NCI-H510A (cell line): ENCODE measurements at places on chromosomes 5 and 9.

GRCh38 chr5:2505217-2505616, 246.3 kb downstream of the IRX2 start:
- no peak for DNase-seq

GRCh38 chr9:116342941-116343340, 189.3 kb downstream of the PAPPA start:
- no peak for DNase-seq

DNA sequence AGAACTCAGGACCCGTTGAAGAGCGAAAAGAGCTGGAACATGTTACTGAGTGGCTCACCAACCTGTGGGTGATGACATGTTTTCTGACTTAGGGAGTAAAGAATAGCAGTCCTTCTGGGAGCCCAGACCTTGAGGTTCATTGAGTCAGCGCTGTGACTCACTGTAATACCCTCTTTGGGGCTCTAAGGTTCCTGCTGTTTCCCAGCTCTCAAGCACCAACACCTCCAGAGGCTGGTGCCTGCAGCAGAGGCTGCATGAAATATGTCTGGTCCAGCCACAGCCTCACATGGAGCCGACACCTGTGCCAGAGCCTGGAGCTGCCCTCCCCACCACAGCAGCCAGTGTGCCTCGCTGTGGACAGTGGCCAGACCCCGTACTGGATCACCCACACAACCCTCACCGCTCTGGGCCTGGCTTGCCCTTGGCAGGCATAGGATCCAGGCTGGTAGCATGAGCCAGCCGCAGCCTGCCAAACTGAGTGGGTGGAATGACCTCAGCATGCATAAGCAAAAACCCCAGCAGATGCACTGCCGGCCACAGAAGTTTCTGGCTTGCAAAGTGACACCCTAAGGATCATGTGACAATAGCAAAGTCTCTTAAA, 143.5 kb upstream of the MRPS30 start:
- DNase-seq: no peak

GRCh38 chr9:29435368-29435767, 1862.1 kb upstream of the C9orf72 start:
- no peak for DNase-seq

- DNase-seq: no peak
These were observed 11.2 kb downstream of the IRF1 start for GRCh38 chr5:132479111-132479951.

- no peak for DNase-seq
These were observed 163.6 kb upstream of the TARS1 start for GRCh38 chr5:33277061-33277650.

- DNase-seq: no peak
These were observed 10.0 kb upstream of the DOLPP1 start for GRCh38 chr9:129070696-129071525.

- no peak for DNase-seq
These were observed 11.3 kb upstream of the EXOC3 start for GRCh38 chr5:431711-432050.

DNA sequence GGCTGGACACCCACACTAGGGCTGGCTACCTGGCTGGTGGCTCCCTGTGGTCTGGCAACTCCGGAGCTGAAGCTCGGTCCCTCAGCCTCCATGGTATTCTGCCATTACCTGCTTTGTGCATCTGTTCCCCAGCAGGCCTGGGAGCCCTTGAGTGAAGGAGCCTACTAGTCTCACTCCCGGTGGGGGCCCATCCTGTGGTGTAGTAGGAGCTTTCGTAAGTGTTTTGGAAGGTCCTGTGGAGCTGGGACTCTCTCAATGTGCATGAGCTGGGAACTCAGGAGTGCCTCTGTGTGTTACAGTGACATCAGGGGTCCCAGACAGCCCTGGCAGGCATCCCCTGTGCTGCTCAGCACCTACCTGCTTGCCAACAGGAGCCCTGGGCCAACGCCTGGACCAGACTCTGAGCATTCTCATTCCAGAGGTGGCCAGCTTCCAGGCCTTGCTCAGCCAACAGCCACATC, 267.1 kb downstream of the GADD45G start:
- DNase-seq: no peak

- DNase-seq: no peak
These were observed 396.9 kb downstream of the PDE4D start for GRCh38 chr5:59496524-59497134.

DNA sequence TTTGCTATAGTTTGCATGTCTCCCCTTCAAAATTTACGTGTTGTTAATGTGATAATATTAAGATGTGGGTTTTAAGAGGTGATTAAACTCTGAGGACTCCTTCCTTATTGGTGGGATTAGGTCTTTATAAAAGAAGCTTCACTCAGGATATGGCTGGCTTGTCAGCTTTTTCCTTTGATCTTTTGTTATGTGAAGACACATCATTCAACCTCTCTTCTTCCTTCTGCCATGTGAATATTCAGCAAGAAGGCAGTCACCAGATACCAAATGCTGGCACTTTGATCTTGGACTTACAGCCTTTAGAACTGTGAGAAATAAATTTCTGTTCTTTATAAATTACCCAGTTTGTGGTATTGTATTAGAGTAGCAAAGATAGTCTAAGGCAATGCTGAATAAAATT, 855.9 kb upstream of the CDH10 start:
- DNase-seq: no peak

- DNase-seq: no peak
These were observed 65.5 kb upstream of the GLRX start for GRCh38 chr5:95887977-95888376.

GRCh38 chr5:111851631-111852548, 94.9 kb upstream of the NREP start:
- DNase-seq: no peak

DNA sequence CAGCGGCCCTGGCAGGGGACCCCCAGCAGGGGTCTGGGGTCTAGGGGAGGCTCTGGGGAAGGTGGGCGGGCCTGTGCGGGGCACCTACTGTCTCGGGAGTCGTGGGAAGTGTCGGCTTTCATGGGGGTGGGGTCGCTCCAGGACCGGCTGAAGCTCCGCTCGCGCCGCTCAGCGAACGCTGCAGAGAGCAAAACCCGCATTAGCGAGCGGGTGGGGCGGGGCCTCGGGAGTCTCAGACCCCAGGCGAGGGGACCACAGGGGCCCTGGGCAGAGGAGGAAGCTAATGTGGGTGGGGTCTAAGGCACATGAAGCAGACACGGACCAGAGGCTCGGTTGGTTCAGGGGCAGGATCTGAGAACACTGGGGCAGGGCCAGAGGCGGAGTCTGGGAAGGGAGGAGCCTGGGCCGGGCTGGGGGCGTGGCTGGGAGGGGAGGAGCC, 5.5 kb downstream of the NSMF start:
- no peak for DNase-seq

- no peak for DNase-seq
These were observed 3.8 kb upstream of the RASEF start for GRCh38 chr9:83066771-83067170.

DNA sequence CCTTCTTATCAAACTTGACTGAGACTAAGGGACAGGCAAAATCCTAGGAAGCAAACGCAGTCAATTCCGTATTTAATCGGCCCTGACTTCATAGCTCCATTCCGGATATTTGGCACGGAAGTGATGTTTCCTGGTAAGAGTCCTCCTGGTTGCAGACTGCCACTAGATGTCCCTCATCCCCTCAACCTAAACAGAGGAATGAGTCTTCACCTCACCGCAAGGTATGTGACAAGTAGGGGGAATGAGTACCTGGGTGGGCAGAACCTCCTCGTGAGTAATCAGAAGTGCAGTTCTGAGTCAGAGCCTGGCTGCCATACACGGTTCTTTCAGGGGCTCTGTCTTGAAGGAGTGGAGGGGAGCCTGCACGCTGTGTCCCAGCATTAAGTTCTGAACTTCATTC, 173.6 kb downstream of the MUSK start:
- no peak for DNase-seq

GRCh38 chr5:95221234-95221633, 63.7 kb downstream of the MCTP1 start:
- DNase-seq: no peak

- peak; percentile 98 for DNase-seq
These were observed 71.5 kb downstream of the GADD45G start for GRCh38 chr9:89676281-89676680.

GRCh38 chr5:116573702-116574366, 789 bp downstream of the SEMA6A start:
- DNase-seq: no peak

DNA sequence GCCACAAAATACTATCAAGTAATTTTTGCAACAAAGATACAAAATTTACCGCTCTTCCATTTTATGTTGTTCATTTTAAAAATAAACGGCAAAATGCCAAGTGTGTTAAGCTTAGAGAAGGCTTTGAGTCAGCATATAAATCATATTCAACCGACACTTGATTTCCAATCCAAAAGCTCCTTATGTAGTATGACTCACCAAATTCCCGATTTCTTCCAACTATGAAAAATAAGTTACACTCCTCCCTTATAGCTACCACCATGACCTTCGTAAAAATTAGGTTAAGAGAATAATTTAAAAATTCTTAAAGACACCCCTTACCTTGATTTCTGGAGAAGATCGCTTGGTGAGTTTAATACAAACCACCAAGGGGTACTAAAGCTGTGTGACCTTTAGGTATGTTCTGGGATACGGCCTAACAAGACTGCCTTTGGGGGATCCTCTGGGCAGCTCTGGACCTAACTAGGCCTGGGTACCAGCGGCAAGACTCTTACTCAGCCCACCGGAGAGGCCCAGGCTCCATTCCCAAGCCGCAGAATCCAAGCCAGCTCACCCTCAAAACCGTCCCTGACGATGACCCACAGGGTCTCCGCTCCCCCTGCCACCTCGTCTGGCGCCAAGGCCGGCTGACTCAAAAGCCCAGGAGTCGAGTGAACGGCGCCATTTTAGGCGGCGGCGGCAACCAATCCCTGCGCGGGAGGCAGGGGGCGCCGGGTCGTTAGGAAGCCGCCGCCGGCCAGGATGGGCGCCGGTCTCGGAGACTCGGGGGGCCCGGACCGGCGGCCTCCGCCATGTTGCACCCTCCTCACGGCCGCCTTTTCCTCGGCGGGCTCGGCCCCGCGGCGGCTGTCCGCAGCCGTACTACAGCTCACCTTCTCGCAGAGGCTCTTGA, 739 bp downstream of the PPP2CA start:
- peak; percentile 21 for DNase-seq

GRCh38 chr5:149434162-149435014, 55.3 kb upstream of the IL17B start:
- no peak for DNase-seq

DNA sequence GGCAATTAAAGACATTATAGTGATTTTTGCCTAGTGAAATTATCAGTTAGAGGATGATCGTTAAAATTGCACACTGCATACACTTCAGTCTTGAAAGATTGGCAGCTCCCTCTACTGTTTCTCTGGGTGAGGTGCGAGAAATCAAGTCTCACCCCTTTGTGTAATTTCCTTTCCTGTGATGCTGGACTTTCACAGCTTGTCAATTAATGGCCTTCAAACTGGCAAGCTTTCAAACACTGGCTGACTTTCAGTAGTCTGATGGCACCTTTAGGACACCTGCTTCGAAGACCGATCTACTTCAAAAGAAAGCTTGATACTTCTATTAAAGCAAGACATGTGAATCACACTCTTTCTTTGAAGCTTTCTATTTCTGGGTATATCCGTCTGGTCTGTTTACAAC, 706.7 kb upstream of the PTPRD start:
- no peak for DNase-seq

GRCh38 chr5:34775886-34776285, 63.1 kb upstream of the TTC23L start:
- no peak for DNase-seq

DNA sequence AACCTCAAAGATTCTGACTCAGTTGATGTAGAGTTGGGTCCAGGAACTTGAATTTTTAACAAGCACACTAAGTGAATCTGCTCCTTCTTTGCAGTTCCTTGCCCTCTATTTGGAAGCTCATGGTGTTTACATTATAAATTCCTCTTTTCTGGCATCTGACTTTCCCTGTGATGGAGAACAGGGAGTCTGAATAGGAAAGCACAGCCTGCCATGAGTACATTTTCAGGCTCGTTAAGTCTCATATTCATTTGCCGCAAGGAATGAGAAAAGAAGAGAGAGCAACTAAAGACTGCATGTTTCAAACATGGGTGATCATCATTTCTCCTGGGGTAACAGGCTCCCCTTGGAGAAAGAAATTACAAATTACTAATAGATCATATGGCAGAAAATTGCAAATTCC, 468.1 kb upstream of the DMAC1 start:
- no peak for DNase-seq

DNA sequence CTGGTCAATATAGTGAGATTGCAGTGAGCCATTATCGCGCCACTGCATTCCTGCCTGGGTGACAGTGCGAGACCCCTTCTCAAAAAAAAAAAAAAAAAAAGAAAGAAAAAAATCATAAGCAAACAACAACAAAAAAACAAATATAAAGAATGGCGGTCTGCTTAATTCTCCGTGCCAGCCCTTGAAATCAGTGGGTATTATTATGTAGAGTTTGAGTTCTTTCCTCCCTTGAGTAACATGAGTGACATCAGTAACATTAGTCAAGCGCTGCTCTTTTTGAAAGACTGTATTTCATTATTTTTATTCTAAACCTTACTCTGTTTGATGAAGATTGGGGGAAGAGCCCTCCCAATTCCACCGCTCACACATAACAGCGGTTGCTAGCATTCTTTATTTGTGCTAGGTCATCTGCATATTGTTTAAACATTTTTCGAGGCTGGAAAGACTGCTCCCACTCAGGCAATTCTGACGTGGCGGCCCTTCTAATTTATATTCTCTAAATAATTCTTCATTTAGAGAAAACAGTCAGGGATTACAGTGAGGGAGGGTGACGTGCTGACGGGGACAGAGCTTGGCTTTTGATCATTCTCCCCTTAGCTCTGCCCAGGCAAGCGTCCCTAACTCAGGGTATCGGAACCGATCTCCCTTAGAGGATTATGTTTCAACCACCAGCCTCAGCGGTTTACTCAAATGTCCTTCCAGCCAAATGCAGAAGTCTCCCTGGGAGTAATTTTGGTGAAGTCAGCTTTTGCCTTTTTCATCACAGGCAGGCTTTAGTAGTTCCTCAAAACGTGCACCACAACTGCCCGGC, 860 bp upstream of the MARCHF6 start:
- DNase-seq: no peak

DNA sequence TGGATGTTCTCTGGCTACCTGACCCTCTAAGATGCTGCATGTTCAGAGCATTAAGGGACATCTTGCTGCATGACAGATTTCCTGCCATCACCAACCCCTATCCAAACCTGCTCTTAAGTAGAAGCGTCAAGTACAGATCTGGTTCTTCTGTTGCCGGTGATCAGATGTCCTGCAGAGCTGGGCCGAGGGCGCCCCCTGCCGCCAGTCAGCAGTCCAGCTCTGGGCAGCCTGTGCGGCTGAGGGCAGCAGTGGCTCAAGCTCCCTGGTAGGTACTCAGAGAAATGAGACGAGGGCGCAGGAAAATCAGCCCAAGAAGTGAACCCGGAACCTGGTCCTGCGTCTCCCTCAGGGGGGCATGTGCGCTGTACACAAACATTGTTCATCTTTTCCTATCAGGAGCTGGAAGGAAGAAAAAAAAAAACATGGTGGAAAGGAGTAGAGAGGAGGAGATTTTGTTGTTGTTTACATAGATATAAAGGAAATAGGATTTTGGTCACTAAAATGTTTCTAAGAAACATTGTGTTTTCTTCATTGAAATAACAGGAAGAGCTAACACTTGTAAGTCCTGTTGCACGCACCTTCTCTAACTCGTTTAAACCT, 95.8 kb downstream of the CFAP90 start:
- DNase-seq: peak; percentile 63

- no peak for DNase-seq
These were observed 71.4 kb downstream of the OTULIN start for GRCh38 chr5:14735944-14736343.

GRCh38 chr5:97838214-97838613, 655.2 kb upstream of the RIOK2 start:
- DNase-seq: no peak
